ENCODE measurements at places on chromosomes 3 and 15.

GRCh38 chr3:74605437-74605836 is 9.0 kb downstream of the CNTN3 start:
- no peaks in the 10 kb centered on the region for H3K36me3 ChIP-seq
- no peaks in the 10 kb centered on the region for H3K4me1 ChIP-seq
- no peaks in the 10 kb centered on the region for H3K27me3 ChIP-seq
- H3K27ac ChIP-seq: no peak overlapping the region

GRCh38 chr15:95175914-95176658 is 944.7 kb downstream of the MCTP2 start:
- no peak for DNase-seq
- no peaks in the 10 kb centered on the region for H3K36me3 ChIP-seq
- H3K4me1 ChIP-seq: no peaks in the 10 kb centered on the region
- no peaks in the 10 kb centered on the region for H3K27me3 ChIP-seq
- H3K4me3 ChIP-seq: no peak overlapping the region

GRCh38 chr15:43903864-43904290 is 77.1 kb downstream of the WDR76 start:
- H3K4me3 ChIP-seq: no peak overlapping the region
- H3K27ac ChIP-seq: no peak overlapping the region
- DNase-seq: peak; percentile 53
- H3K36me3 ChIP-seq: no peaks in the 10 kb centered on the region
- no peaks in the 10 kb centered on the region for H3K4me1 ChIP-seq

DNA sequence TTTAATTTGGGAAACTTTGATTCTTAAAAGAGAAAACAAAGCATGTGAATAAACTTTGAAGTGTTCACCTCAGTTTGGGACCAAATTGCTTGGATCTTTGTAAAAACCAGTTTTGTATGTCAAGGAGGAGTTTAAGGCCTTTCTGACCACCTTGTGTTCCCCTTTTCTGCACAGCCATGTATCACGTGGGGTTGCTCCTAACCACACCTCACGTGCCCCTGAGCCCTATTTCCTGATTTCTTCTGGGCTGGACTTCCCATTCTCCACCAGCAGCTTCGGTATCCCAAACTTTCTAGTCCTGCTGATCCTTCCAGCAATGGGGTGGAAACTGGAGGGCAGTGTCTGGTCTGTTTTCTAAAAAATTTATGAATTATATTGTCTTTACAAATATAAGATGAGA is 76.4 kb upstream of the STT3B start:
- H3K4me1 ChIP-seq: no peaks in the 10 kb centered on the region
- no peaks in the 10 kb centered on the region for H3K36me3 ChIP-seq
- no peak for DNase-seq
- no peaks in the 10 kb centered on the region for H3K27me3 ChIP-seq
- no peak overlapping the region for H3K4me3 ChIP-seq

DNA sequence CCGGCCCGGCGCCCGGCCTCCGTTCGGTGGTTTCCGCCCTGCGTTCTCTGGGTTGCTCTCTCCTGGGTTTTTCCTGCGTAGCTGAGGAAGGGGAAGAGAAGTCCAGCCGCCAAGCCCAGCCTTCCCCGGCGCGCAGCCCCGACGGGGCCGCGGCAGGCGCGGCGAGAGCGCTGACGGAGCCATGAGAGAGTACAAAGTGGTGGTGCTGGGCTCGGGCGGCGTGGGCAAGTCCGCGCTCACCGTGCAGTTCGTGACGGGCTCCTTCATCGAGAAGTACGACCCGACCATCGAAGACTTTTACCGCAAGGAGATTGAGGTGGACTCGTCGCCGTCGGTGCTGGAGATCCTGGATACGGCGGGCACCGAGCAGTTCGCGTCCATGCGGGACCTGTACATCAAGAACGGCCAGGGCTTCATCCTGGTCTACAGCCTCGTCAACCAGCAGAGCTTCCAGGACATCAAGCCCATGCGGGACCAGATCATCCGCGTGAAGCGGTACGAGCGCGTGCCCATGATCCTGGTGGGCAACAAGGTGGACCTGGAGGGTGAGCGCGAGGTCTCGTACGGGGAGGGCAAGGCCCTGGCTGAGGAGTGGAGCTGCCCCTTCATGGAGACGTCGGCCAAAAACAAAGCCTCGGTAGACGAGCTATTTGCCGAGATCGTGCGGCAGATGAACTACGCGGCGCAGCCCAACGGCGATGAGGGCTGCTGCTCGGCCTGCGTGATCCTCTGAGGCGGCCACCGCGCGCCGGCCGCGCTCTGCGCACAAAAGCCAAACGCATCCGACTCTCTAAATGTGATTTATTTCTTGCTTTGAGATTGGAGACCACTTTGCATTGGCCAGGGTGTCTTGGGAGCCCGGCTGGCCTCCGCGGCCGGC is 727 bp downstream of the RAP2B start:
- peak overlapping the region; percentile 84 for H3K4me3 ChIP-seq
- no peaks in the 10 kb centered on the region for H3K36me3 ChIP-seq
- peak overlapping the region; percentile 97 for H3K27ac ChIP-seq
- no peaks in the 10 kb centered on the region for H3K27me3 ChIP-seq

DNA sequence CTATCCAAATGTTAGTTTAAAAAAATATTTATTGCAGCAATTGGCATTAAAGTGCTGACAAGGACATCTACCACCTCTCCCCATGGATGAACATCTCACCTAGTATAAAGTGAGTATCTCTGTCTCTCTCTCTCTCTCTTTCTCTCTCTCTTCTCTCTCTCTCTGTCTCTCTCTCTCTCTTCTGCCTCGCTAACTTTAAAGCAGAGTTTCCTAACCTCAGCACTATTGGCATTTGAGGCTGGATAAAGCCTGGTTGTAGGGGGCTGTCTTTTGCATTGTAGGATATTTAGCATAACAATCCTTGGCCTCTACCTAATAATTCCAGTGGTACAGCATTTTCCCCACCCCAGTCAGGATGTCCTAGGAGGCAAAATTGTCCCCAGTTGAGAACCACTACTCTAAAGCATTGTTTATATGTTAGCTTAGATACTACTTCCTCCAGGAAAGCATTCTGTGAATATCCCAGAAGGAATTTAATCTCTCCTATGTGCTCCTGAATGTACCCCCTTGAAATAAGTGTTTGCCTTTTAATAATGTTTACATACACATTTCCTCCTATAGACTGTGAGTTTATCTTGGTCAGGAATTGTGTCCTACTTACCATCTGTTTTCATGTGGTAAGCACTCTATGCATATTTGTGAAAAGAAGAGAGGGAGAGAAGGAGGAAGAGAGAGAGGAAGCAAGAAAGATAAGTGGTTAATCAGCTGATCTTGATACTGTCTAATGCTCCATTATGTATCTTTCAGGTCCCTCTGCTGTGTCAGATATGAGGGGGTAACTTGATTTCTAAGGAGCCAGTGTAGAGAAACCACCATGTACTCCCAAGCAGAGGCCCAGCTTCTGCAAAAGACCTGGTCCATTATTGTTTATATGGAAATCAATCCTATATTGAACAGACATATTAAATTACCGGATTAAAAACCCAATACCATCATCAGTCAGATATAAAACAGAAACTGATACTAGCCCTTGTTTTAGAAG is 346.6 kb downstream of the RBMS3 start:
- H3K4me3 ChIP-seq: no peak overlapping the region
- H3K4me1 ChIP-seq: no peaks in the 10 kb centered on the region
- no peak for DNase-seq
- no peak overlapping the region for H3K27ac ChIP-seq

DNA sequence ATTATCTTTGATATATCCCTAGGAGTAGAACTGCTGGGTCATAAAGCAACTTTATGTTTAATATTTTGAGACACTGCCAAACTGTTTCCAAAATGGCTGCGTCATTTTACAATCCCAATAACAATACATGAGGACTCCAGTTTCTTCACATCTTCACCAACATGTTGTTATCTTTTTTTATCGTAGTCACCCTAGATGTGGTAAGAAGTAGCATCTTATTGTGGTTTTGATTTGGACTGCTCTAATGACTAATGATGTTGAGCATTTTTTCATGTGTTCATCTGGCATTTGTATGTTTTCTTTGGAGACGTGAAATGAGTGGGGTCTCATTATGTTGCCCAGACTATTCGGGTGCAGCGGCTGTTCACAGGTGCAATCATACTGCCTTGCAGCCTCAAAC is 83.8 kb downstream of the MAP4 start:
- peaks cover 3% of the 10 kb centered on the region for H3K36me3 ChIP-seq
- H3K27me3 ChIP-seq: no peaks in the 10 kb centered on the region
- no peak overlapping the region for H3K4me3 ChIP-seq
- no peaks in the 10 kb centered on the region for H3K4me1 ChIP-seq
- H3K27ac ChIP-seq: no peak overlapping the region

DNA sequence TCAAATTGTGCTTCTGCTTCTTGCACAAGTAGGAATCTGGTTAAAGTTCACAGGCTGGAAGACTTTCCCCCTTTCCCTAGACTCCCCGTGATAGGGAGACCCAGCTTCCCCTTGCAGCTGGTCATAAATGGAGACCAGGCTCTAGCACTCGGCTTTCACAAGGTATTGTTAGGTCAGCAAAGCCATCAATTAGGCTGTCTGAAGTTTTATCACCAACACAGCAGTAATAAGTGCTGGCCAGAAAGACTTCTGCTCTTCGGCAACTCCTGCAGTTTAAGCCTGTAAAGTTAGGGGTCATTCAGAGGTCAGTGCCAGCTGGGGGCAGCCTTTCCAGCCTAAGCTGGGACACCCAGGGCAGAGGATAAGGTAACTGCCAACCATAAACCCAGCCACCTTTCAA is 203.4 kb downstream of the MEIS2 start:
- no peak overlapping the region for H3K27ac ChIP-seq
- H3K36me3 ChIP-seq: no peaks in the 10 kb centered on the region
- H3K27me3 ChIP-seq: no peaks in the 10 kb centered on the region

GRCh38 chr15:85624291-85624801 is 170.4 kb downstream of the KLHL25 start:
- H3K4me3 ChIP-seq: no peak overlapping the region
- H3K27ac ChIP-seq: peak overlapping the region; percentile 48
- DNase-seq: no peak
- H3K36me3 ChIP-seq: no peaks in the 10 kb centered on the region

- no peak overlapping the region for H3K4me3 ChIP-seq
- H3K27ac ChIP-seq: no peak overlapping the region
- no peak for DNase-seq
- no peaks in the 10 kb centered on the region for H3K4me1 ChIP-seq
Observed at GRCh38 chr3:21533002-21533401, 218.0 kb downstream of the ZNF385D start.

- peaks cover 14% of the 10 kb centered on the region for H3K36me3 ChIP-seq
- peak overlapping the region; percentile 95 for H3K27ac ChIP-seq
- H3K27me3 ChIP-seq: no peaks in the 10 kb centered on the region
- H3K4me3 ChIP-seq: peak overlapping the region; percentile 88
Observed at GRCh38 chr3:50609071-50609762, 2.4 kb downstream of the CISH start.

DNA sequence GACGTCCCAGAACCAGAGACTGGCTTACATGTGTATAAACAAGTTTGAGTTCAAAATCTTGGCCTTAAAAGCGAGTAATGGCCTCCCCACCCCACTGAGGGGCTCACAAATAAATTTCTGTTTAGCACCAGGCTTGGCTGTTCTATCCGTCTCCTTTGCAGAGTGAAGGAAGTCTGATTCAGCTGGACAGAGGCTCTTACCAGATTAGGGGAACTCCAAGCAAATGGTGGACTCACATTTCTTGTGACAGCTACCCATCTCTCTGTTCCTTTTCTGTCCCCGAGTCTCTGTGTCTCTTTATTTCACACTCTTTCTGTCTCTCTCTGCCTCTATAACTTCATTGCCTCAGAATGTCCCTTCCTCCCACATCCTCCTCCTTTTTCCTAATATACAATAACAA is 62.7 kb downstream of the DGKG start:
- no peak for DNase-seq
- H3K36me3 ChIP-seq: no peaks in the 10 kb centered on the region
- H3K27me3 ChIP-seq: no peaks in the 10 kb centered on the region

DNA sequence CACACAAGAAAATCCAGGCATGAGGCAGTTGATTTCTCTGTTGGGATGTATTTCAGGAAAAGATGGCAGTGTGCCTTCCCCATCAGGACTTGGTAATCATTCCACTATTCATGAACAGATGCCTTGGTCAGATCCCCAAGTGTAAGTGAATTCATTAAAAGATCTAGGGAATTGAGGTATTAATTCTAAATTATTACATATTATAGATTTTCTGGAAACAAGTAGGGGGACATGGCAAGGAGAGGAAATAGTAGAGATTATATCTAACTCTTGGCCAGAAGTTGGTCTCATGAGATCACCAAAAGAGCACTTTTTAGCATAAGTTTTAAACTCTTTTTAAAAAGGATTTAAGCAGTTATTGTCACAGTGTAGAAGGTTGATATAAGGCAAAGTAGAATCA is 74.4 kb upstream of the MDFIC2 start:
- no peaks in the 10 kb centered on the region for H3K36me3 ChIP-seq
- no peak overlapping the region for H3K27ac ChIP-seq
- no peaks in the 10 kb centered on the region for H3K27me3 ChIP-seq
- no peaks in the 10 kb centered on the region for H3K4me1 ChIP-seq
- DNase-seq: no peak
- no peak overlapping the region for H3K4me3 ChIP-seq

DNA sequence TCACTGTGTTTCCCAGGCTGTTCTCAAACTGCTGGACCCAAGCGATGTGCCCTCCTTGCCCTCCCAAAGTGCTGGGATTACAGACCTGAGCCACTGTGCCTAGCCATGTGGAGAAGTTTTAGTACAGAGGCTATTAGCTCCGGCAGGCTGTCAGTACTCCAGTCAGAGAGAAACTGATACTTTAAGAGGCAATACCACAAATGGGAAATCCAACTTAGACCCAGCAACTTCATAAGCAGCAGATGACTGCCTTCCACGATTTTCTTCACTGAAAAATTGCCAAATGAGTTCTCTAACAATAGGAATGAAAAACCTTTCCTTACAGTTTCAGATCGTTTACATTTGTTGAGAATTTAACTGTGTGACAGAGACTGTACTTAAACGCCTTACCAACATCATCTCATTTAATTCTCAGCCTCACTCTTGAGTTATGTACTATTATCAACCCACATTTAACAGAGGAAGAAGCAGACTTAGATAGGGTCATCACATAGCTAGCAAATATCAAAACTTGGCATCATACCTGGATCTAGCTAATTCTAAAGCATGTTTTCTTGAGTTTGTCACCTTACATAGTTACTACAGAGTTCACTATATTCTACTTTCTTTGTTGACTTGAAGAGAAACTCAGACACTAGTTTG is 127.4 kb downstream of the TCF12 start:
- no peak overlapping the region for H3K4me3 ChIP-seq
- no peak overlapping the region for H3K27ac ChIP-seq
- H3K36me3 ChIP-seq: no peaks in the 10 kb centered on the region
- no peaks in the 10 kb centered on the region for H3K27me3 ChIP-seq

- no peaks in the 10 kb centered on the region for H3K36me3 ChIP-seq
- H3K27ac ChIP-seq: no peak overlapping the region
- no peak for DNase-seq
- H3K4me1 ChIP-seq: no peaks in the 10 kb centered on the region
- H3K4me3 ChIP-seq: no peak overlapping the region
Observed at GRCh38 chr15:92674347-92674746, 18.8 kb upstream of the FAM174B start.

DNA sequence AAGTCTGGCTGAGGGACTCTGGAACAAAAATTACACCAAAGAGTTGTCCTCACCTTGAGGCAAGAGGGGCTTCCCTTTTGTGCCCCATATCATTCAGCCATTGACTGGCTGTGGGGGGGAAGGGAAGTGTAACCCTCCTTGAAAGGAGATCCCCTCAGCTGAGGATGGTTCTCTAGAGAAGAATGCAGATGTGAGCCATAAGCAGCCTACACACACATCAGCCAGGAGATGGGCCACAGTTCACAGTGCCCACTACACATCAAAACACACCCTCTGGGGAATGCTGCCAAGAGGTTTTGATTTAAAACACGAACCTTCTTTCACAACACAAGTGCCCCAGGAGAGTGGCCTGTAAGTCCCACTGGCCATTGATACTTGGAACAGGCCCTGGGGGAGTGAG is 231.2 kb upstream of the CTDSPL start:
- H3K27me3 ChIP-seq: no peaks in the 10 kb centered on the region
- no peak overlapping the region for H3K27ac ChIP-seq
- H3K36me3 ChIP-seq: no peaks in the 10 kb centered on the region

Data from colonic mucosa (tissue), 4 donors.